Brain microvascular endothelial cell (primary cell): ENCODE measurements at places on chromosomes 1 and 21.
A peak's percentile ranks its signal among the peaks of the same experiment; 100 is the strongest.

GRCh38 chr1:227855687-227856086, 40.2 kb downstream of the PRSS38 start:
- no peak for DNase-seq

DNA sequence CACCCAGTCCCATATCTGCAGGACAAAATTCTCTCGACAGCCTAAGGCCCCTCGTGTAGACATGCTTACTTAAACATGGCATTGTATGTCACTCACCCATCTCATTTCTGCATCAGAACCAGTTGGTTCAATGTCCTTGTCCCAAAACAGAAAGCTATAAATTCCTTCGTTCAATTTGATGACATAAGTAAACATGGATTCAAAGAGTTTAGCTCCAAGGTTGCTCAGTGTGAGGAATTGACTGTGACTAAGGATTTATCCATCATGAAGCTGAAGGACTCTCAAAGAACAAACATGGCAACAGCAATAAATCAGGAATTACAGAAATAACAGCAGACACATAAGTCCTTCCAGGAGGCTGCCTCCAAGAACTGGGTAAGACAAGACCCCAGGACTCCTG, 237.2 kb downstream of the TOMM20 start:
- DNase-seq = no peak

DNA sequence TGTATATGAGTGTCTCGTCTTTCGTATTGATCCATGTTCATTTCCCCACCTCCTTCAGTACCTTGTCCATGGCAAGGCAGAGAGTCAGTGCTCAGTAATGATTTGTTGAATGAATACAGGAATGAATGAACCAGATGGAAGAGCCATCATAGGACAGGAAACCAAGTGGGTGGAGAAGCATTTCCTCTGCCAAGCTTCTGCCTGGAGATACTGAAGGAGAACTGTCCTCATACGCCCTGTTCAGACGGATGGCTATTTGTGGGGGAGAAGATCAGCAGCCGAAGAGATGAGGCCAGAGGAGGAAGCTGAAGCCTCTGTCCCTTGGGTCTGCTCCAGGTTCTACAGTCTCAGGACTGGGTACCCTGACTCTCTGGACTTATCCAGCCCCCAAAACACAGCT, 5.8 kb downstream of the FAM43B start:
- no peak for DNase-seq

DNA sequence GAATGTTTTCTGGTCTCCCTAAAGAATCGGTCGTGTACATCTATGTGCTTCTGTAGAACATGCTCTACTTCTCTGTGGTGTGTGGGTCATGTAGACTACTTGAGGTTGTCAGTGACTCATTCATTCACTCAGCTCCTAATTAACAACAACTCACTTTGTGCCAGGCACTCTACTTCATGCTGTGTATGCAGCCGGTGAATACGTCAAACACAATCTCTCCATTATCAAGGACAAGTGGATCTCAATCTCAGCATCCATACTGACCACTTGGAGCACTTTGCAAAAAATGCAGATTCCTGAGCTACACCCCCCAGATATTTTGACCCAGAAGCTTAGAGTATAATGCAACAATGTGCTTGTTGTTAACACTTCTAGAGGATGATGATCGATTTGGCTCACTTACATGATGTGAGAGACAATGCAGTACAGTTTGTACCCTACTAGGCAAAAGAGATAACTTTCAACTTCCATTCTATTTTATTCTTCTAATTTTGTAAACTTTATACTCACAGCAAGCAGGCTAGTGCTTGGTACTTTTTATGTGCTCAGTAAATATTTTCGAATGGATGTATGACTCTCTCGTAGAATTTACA, 508.6 kb upstream of the ADAMTS5 start:
- DNase-seq = no peak

DNA sequence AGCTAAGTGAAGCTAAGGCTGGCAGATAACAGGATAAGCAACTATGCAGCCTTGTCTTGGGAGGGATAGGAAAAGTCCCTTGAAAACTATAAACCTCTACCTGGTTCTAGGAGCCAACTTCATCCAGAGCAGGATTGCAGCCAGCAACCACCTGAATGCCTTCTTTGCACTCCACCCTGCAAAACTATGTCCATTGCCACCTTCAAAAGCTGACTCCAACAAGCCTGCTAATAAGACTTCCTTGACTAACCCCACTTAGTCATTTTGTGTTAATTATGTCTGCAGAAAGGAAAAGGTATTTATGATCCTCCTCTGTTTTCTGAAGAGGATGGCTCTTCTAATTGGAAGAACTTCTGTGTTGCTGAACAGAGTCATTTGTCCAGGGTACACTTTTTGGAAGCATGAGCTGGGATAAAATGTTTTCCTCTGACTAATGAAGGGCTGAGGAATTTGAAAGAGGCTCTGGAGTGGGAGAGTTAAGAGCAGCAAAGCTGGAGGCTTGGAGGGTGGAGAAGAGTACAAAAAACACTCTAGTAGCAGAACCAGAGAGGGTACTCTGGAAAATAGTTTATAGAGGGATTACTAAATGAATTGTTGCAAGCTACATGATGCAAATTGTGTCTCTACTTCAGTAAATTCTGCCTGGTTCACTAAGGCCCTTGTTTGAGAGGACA, 9.6 kb upstream of the RIMKLA start:
- DNase-seq = no peak

GRCh38 chr1:38038861-38039260, 7.7 kb downstream of the POU3F1 start:
- no peak for DNase-seq

DNA sequence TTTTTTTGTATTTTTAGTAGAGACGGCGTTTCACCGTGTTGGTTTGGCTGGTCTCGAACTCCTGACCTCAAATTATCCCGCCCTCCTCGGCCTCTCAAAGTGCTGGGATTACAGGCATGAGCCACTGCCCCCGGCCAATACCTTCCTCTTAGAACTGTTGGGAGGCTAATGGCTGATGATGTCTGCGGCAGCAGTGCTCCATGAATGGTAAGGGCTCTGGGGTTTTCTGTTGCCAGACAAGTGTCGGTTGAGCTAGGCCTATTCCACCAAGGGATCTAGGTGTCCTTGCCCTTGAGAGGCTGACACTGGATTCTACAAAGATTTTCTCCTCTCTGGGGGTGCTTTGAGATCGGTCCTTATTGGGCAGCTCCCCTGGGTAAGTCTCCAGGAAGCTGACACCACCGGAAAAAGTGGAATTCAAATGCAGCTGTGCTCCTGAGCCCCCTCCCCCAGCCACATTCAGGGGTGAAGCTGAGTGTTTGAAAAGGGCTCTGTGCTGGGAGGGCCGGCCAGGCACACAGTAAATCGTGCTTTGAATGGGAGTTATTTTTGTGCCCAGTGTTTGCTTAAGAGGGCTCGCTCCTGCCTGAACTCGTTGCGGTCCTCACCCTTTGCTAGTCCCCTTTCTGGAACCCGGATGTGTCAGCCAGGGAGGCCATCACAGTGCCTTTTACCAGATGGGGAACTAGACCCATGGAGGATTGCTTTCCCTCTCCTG, 5.2 kb downstream of the SOX13 start:
- peak; percentile 51 for DNase-seq
